ENCODE measurements at places on chromosomes 4 and X.
A peak's percentile ranks its signal among the peaks of the same experiment; 100 is the strongest.

GRCh38 chr4:108049406-108049805, 59.7 kb downstream of the HADH start:
- H3K4me1 ChIP-seq, result peaks cover 4% of the 10 kb centered on the region
- H3K36me3 ChIP-seq, result no peaks in the 10 kb centered on the region
- H3K4me3 ChIP-seq, result no peak overlapping the region
- H3K27me3 ChIP-seq, result no peaks in the 10 kb centered on the region
- no peak overlapping the region for H3K27ac ChIP-seq
- no peak for DNase-seq

DNA sequence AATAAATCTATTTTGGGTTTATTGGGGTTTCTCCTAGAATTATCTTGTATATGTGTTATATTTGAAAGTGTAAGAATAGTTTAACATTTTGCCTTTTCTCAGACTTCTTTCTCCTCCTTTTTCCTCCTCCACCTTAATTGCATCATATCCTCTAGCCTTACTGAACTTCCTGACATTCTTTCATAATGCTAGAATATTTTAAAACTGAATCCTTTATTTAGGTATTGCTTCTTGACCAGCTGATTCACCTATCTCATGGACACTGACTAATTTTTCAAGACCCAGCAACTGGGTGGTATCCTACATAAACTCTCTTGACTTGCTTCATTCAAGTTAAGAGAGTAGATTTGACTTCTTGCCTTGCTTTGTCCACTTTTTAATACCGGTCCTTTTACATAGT, 1508.9 kb downstream of the STIM2 start:
- no peaks in the 10 kb centered on the region for H3K36me3 ChIP-seq
- H3K4me1 ChIP-seq, result no peaks in the 10 kb centered on the region
- no peak overlapping the region for H3K27ac ChIP-seq
- no peak for DNase-seq

- H3K27me3 ChIP-seq, result no peaks in the 10 kb centered on the region
- no peaks in the 10 kb centered on the region for H3K36me3 ChIP-seq
- H3K27ac ChIP-seq, result no peak overlapping the region
- H3K4me1 ChIP-seq, result no peaks in the 10 kb centered on the region
- no peak for DNase-seq
These were observed 105.3 kb downstream of the SPCS3 start for GRCh38 chr4:176425035-176425434.

- no peak overlapping the region for H3K4me3 ChIP-seq
- H3K27ac ChIP-seq, result no peak overlapping the region
- no peaks in the 10 kb centered on the region for H3K4me1 ChIP-seq
- DNase-seq, result no peak
- H3K36me3 ChIP-seq, result no peaks in the 10 kb centered on the region
- H3K27me3 ChIP-seq, result no peaks in the 10 kb centered on the region
These were observed 231.4 kb downstream of the QDPR start for GRCh38 chr4:17280261-17281018.

DNA sequence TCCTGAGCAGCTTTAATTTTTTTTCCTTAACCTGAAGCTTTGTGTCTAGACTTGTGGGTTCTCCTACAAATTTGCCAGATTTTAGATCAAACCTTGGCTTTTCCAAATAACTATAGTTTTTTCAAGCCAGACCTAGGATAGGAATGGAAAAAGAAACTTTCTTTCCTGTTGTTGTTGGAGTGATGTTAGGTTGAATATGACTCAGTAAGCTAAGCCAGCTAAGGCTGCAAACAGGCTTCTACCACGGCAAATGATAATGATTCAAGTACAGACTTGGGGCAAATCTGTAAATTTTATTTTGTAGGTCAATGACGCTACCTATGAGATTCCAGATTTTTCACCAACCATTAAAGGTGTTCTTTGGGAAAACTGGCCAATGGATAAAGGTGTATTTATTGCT, 45.6 kb downstream of the WDR19 start:
- H3K36me3 ChIP-seq, result peaks cover 4% of the 10 kb centered on the region
- no peak overlapping the region for H3K27ac ChIP-seq
- no peak for DNase-seq
- no peaks in the 10 kb centered on the region for H3K4me1 ChIP-seq

- DNase-seq, result no peak
- peak overlapping the region; percentile 39 for H3K4me3 ChIP-seq
- H3K27me3 ChIP-seq, result no peaks in the 10 kb centered on the region
- peak overlapping the region; percentile 35 for H3K27ac ChIP-seq
- H3K36me3 ChIP-seq, result no peaks in the 10 kb centered on the region
These were observed 862 bp upstream of the INPP4B start for GRCh38 chr4:142846729-142847596.

DNA sequence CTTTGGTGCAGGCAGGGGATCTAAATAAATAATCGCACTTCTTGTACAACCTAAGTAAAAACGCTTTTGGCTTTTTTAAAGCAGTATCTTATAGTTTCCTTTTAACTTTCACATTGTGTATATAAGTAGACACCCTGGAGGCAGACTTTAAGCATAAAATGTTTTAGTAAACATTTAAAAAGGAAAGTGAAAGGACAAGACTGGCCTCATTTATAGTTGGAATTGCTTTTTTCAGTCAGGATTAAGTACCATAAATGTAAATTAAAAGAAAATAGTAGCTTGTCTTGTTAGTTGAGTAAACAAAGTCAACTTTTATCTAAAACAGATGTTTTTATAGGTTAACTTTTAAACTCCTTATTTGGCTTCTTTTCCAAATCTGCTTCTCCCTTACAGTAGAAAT, 39.7 kb downstream of the PTPN13 start:
- H3K27me3 ChIP-seq, result no peaks in the 10 kb centered on the region
- no peaks in the 10 kb centered on the region for H3K4me1 ChIP-seq
- DNase-seq, result no peak
- H3K4me3 ChIP-seq, result no peak overlapping the region

DNA sequence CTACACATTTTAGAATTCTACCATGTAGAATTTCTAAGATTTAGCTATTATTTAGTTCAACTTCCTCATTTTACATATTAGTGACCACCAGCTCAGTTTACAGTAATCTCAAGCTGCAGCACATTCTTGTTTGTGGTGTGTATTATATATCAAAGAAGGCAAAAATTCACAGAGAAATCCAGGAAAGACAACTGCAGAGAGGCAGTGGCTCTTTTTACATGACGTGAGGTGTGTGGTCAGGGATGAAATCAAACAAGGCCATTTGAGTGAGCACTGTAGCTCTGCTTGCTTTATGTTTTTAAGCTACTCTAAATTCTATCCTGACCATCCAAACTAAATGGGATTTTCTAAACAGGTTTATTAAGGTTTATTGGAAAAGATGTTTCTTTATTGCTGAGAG, 71.1 kb downstream of the COL25A1 start:
- H3K27me3 ChIP-seq, result no peaks in the 10 kb centered on the region
- no peak overlapping the region for H3K27ac ChIP-seq
- H3K36me3 ChIP-seq, result no peaks in the 10 kb centered on the region
- no peak overlapping the region for H3K4me3 ChIP-seq

DNA sequence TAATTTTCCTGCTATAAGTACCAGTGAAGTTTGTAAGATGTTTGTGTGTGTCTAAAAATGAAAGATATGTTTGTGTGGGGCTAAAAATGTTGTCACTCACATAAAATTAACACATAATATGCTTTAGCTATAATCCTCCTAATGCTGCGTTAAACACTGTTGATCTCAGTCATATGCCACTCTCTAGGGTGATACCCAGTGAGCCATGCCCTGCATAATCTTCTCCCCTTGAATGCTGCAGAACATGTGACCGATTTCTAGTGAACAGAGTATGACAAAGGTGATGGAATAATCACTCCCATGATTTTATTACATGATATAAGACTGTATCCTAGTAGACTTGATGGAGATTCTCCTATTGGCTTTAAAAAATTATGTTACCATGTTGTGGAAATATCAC, 119.1 kb upstream of the EPHA5 start:
- H3K4me1 ChIP-seq, result no peaks in the 10 kb centered on the region
- no peaks in the 10 kb centered on the region for H3K27me3 ChIP-seq
- H3K36me3 ChIP-seq, result no peaks in the 10 kb centered on the region
- no peak for DNase-seq
- H3K4me3 ChIP-seq, result no peak overlapping the region

DNA sequence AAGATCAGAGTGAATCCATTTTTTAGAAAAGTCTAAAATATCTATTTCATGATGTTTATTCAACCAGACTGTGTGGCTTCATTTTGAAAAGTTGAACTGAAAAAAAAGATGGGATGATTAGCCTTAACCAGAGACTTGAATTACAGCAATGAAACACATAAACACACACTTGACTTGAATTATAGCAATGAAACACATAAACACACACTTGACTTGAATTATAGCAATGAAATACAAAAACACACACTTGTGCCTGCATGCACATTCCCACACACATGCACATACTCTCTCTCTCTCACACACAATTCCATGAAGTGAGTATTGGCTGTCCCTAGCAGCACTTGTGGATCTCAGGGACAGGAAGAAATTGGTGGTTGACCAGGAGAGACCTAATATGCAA, 286.8 kb downstream of the USP46 start:
- H3K36me3 ChIP-seq, result no peaks in the 10 kb centered on the region
- DNase-seq, result no peak
- H3K27ac ChIP-seq, result no peak overlapping the region
- no peaks in the 10 kb centered on the region for H3K27me3 ChIP-seq
- H3K4me1 ChIP-seq, result no peaks in the 10 kb centered on the region

- no peak overlapping the region for H3K27ac ChIP-seq
- H3K4me3 ChIP-seq, result no peak overlapping the region
- no peaks in the 10 kb centered on the region for H3K36me3 ChIP-seq
These were observed 10.9 kb downstream of the ADGRA3 start for GRCh38 chr4:22504922-22505321.

DNA sequence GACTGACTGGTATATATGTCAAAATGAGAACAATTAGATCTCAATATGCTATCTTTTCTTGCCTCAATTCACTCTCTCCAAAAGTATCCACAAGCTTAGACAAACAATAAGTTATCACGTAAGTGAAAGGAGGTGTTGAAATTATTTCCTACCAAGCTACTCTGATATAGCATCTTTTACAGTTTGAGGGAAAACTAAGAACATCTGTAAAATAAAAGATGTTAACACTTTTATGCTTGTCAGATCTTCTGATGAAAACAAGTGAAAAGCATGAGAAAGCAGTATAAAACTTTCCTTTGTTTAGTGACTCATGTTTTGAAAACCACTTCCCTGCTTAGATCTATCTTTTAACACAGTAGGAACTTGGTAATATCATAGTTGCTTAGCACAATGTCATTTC, 8.4 kb upstream of the MAB21L2 start:
- no peaks in the 10 kb centered on the region for H3K36me3 ChIP-seq
- no peak overlapping the region for H3K27ac ChIP-seq
- no peak overlapping the region for H3K4me3 ChIP-seq
- no peaks in the 10 kb centered on the region for H3K4me1 ChIP-seq

- H3K27ac ChIP-seq, result no peak overlapping the region
- H3K4me1 ChIP-seq, result peaks cover 9% of the 10 kb centered on the region
- H3K4me3 ChIP-seq, result no peak overlapping the region
- no peaks in the 10 kb centered on the region for H3K27me3 ChIP-seq
- H3K36me3 ChIP-seq, result no peaks in the 10 kb centered on the region
These were observed 105.3 kb upstream of the NKX1-1 start for GRCh38 chr4:1511441-1512041.

- H3K4me1 ChIP-seq, result peaks cover 40% of the 10 kb centered on the region
- no peaks in the 10 kb centered on the region for H3K27me3 ChIP-seq
- no peaks in the 10 kb centered on the region for H3K36me3 ChIP-seq
These were observed 338.4 kb upstream of the NOCT start for GRCh38 chr4:138677212-138677611.

DNA sequence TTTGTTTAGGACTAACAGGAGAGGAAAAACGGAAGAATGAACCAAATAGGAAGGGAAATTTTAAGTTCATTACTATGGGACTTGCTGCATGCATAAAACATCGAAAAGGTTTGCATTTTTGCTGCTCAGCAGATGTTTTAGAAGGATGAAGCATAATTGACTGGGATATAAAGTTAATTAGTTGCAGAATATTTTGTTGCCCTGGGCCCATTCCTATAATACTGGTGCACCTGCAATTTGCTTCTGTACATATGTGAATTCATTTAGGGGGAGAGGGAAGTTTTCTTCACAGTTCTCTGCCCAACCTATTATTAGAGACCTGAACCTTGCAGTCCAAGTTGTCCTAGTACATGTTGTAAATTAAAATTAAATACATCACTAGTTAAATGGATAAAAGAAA, 232.0 kb downstream of the UGT8 start:
- H3K27me3 ChIP-seq, result no peaks in the 10 kb centered on the region
- H3K27ac ChIP-seq, result no peak overlapping the region
- H3K36me3 ChIP-seq, result no peaks in the 10 kb centered on the region
- no peak for DNase-seq

- no peaks in the 10 kb centered on the region for H3K36me3 ChIP-seq
- H3K4me3 ChIP-seq, result no peak overlapping the region
- H3K27ac ChIP-seq, result no peak overlapping the region
These were observed 475.9 kb downstream of the PDHA2 start for GRCh38 chr4:96315815-96316214.

- no peaks in the 10 kb centered on the region for H3K27me3 ChIP-seq
- no peak overlapping the region for H3K4me3 ChIP-seq
- no peak overlapping the region for H3K27ac ChIP-seq
These were observed 120.9 kb upstream of the NOCT start for GRCh38 chr4:138894709-138895108.

GRCh38 chrX:41478381-41478911, 31.3 kb downstream of the NYX start:
- H3K4me1 ChIP-seq, result peaks cover 10% of the 10 kb centered on the region
- H3K27ac ChIP-seq, result no peak overlapping the region
- no peaks in the 10 kb centered on the region for H3K27me3 ChIP-seq
- DNase-seq, result no peak
- H3K36me3 ChIP-seq, result no peaks in the 10 kb centered on the region
- no peak overlapping the region for H3K4me3 ChIP-seq

DNA sequence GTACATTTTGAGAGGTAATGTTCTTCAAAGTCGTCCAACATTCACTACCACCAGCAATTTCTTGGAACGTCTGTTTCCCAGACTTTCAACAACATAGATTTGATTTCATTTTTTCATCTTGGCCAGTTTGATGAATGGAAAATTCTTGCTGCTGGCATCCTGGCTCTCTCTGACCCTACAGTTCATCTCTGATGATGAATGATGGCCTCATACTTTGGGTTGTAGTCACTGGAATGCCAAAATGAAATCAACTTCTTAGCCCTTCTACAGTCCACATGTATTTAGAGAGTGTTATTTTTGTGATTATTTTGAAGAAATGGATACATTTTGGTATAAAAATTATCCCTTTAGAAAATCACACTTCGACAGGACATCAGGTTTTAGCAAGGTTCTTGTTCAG, 8.8 kb downstream of the CHST7 start:
- H3K27me3 ChIP-seq, result no peaks in the 10 kb centered on the region
- H3K4me1 ChIP-seq, result peaks cover 9% of the 10 kb centered on the region
- no peaks in the 10 kb centered on the region for H3K36me3 ChIP-seq
- H3K27ac ChIP-seq, result peak overlapping the region; percentile 45
- no peak overlapping the region for H3K4me3 ChIP-seq

GRCh38 chr4:181659202-181659601, 584.0 kb upstream of the TENM3 start:
- H3K4me1 ChIP-seq, result no peaks in the 10 kb centered on the region
- no peak for DNase-seq
- no peaks in the 10 kb centered on the region for H3K27me3 ChIP-seq
- no peak overlapping the region for H3K4me3 ChIP-seq
- H3K36me3 ChIP-seq, result no peaks in the 10 kb centered on the region

Data from esophagus squamous epithelium (tissue), 5 donors.